ENCODE measurements at places on chromosomes 13 and 19. TPM values are rescaled to one million over a fixed set of nuclear protein-coding genes. Genes with fewer than 3 reads are reported as not detected.

- DNase-seq: no peak
Measured at GRCh38 chr19:5232798-5233505, 107.7 kb downstream of the PTPRS start.

Gene KIR2DL3
- total RNA-seq: 0.20 TPM

- DNase-seq: no peak
Measured at GRCh38 chr19:50703915-50704796, 15.4 kb downstream of the SHANK1 start.

DNA sequence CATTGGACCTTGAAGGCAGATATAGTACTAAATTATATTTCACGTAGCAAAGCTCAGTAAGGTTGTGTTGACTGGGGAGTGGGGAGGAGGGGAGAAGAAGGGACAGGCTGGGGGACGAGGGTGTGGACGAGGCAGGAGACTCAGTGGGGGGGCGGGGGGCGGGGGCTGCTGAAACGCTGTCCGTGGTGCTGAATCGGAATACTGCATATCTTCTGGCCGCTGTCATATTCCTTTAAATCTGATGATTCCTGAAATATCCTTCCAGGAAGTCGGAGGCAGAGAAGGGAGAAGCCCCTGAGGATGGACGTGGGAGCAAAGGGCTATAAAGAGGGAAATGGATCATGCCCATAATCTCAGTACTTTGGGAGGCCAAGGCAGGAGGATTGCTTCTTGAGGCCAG lies 34.7 kb upstream of the CASP14 start:
- no peak for DNase-seq

- DNase-seq: no peak
Measured at GRCh38 chr13:109939180-109939579, 152.8 kb upstream of the IRS2 start.

Gene SULT2A1
- total RNA-seq: not detected

DNA sequence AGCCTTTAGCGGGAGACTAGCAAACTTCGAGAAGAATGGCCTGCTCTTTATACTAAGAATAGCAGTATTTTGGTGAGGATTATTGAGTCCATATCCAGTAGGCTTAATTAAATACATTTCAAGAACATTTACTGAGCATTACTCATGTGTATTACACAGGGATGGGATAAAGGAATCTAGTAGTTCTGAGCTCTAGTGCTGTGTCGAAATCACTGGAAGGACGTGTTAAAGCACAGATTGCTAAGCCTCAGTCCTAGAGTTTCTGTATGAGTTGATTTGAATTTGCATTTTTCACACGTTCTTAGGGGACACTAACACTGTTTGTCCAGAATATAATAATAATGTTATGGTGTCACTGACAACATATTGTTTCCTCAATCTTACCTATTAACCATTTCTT lies 9.0 kb downstream of the ZNF302 start:
- DNase-seq: no peak
